ENCODE measurements at places on chromosomes 4 and X.

- no peak for DNase-seq
Observed at GRCh38 chr4:21628916-21629610, 319.5 kb downstream of the KCNIP4 start.

DNA sequence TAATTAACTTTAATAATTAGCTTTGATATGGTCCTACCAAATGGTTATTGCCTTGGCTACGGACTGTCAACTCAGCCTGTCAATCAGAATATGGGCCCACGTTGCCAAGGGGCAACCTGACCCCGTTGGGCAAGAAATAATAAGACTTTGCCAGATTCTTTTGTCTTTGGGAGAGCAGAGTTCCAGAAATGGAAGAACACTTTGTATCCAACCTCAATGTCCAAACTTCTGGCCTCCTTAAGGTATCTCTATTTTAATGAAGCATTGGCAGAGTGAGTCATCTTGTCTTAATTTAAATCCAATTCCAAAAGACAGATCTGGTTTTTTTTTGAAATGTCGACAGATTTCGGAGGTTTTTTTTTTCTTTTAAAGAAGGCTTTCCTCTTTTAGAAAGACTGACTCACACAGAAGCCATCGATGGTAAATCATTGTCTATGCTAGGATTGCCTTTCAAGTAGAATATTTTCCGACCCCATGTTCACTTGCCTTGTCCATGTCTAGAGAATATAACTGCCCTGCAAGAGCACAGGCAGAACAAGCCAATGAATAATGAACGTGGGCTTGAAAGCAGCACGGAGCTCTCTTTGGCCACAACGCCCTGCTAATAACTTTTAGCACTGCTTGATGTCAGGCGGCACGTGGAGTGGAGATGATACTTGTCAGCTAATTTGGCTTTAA lies 190.3 kb upstream of the GATB start:
- DNase-seq = no peak

DNA sequence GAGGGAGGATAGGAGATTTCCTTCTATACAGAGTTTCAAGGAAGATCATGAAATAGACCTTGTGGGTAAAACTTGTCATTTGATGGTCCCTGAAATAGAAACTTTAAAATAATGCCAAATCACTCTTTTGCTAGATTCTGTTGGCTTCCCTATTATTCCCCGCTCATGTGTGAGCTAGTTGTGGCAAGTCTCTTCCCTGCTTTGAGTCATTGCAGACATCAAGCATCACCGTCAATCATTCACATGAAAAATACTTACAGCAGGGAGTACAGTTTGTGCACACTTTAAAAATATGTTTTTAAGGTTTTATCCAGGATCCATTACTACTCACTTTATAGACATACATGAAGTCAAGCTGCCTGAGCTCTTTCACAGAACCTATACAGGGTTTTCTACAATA lies 35.2 kb upstream of the INPP4B start:
- DNase-seq = no peak

DNA sequence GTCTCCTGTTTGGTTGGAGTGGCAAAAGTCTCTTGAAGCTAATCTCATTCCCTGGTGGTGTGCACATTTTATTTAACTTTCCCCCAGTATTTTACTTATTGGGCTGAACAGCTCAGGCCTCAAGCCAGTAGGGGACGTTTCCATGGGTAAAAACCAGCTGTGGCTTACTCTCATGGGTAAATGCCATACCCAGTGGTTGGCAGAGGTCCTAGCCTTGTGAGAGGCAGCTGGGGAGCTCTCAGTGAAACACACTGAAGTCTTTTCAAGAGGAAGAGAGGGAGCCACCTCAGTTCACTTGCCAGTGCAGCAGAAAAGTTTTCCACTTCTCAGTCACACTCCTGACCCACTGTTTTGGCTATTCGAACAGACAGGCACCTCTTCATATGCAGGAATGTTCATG lies 1964.2 kb downstream of the ARAP2 start:
- no peak for DNase-seq

DNA sequence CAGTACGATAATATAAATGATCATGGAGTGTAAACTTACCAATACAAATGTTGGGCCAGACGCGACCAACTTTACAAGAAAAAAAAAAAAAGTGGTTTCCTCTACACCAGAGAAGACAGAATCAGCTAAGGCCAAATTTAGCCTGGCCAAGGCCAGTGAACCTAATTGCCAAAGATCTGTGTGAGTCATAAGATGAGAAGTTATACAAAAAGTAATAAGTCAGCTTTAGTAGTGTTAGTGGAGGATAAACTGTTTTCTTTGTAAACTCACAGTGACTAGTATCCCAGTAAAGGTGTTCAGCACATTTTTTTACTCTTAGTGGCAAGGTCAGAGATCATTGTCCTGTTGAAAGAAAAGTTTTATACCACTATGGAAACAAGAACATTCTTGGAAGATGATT lies 531.4 kb upstream of the TECRL start:
- peak; percentile 76 for DNase-seq

DNA sequence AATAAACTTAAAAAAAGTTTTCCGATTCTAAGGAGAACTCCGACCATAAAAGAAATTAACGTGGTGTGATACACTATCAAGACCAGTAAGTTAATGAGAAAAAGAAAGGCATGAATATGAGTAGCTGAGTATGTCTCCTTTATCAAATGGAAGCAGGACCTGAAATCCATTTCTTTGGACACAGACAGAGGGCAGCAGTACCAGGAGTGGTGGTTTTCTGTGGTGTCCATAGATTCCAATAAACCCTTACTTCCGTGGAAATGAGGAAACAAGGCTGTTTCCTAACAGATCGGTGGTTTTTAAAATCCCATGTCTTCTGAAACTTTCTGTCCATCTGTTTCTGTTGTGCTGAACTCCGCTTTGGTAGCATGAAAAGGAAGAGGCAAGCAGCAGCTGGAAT lies 128.5 kb upstream of the TSPAN5 start:
- peak; percentile 10 for DNase-seq

DNA sequence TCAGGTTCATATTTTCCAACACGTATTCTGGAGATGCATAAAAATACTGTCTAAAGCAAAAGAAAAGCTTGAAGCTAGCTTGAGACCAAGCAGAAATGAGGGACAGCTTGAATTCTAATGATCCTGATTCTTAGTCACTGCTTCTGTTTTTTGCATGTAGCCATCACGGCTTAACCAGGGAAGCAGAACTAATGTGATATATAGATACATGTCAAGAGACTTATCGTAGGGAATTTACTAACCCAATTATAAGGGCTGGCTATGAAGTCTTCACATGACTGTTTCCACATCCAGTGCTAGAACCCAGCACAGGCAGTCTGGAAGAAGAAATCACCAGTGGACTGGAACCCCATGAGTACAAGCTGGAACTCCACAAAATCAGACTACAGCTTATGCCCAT lies 85.2 kb upstream of the SLIT2 start:
- no peak for DNase-seq

- no peak for DNase-seq
Observed at GRCh38 chrX:27706526-27706925, 101.3 kb upstream of the MAGEB10 start.

GRCh38 chrX:108064001-108064400 lies 19.1 kb downstream of the VSIG1 start:
- DNase-seq = no peak

GRCh38 chr4:103137446-103137827 lies 37.8 kb upstream of the BDH2 start:
- peak; percentile 48 for DNase-seq

GRCh38 chr4:38161208-38162113 lies 201.3 kb downstream of the PTTG2 start:
- peak; percentile 48 for DNase-seq

- no peak for DNase-seq
Observed at GRCh38 chr4:68724426-68724825, 54.0 kb upstream of the UGT2B15 start.

DNA sequence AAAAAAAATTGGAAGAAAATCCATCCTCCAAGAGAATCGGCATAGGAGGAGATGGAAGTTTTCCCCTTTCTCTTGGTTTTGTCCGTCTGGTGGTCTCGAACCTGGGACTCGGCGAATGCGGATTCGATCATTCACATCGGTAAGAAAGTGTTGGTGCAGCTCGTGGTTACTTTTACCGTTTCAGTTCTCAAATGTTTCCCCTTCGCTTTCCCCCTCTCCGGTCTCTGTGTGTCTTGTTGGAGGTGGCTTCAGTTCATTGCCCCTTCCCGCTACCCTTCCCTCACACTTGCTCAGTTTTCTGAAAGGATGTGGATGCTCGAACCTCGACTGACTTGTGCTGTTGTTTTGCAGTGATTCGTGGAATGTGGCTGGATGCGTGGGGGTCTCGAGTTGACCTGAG lies 840 bp downstream of the GRID2 start:
- DNase-seq = no peak

- DNase-seq = no peak
Observed at GRCh38 chr4:108049406-108049805, 59.7 kb downstream of the HADH start.

GRCh38 chr4:185566972-185567371 lies 31.7 kb upstream of the PDLIM3 start:
- peak; percentile 45 for DNase-seq

DNA sequence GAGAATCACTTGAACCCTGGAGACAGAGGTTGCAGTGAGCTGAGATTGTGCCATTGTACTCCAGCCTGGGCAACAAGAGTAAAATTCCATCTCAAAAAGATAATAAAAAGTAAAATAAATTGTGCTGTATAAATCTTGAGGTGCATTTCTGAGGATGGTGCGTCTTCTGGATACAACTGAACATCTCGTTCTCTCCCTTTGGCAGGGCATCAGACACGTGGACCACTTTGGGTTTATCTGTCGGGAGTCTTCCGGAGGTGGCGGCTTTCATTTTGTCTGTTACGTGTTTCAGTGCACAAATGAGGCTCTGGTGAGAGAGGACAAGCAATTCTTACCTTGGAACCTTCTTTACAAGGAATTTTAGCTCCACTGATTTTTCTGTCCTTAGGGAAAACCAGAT lies 60.2 kb downstream of the PTTG2 start:
- DNase-seq = no peak

DNA sequence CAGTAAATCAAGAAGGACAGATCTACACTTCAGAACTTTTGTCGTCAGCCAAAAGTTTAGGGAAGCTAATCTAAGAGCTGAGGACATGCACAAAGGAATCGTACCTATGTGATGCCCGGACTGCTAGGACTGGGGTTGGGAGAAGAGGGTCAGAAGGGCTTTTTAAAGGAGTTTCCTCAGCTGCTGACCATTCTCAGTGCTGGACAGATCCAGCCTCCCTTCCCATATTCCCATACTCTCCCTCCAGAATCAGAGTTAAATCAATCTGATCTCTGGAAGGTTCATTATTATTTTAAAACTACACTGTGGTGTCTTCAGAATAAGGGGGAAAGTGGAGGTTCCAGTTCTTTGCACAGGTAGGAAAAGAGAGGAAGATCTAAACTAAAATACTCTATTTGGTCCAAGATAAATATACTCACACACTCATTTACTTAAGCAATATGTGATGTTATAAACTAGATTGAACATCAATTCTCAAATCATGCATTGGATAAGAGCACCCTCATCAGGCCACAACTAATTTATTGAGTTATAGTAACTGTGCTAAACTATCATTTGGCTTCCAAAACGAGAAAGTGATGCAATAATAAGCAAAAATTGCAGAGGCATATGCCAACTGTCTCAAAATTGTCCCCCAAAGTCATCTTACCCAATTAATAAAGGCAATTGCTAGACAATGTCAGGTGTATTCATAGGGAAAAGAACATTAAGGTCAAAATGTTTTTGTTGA lies 124.7 kb downstream of the HNRNPD start:
- DNase-seq = no peak

DNA sequence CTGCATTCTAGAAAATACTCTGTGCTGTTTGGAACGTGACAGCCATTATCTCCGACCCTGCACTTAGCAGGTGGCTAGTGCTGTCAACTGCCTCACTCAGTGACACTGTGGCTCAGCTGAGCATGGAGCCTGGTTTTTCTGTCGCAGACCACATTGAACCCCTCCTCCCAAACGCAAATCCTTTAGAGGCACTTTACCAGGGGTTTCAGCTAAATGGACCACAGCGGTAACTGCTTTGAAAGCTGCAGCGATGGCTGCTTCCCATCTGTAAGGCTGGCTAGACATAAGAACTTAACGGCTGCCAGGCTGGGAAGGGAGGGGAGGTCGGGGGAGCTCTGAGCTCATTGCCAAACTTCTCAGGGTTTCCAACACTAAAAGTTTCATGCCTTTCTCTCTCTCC lies 8.1 kb downstream of the SLC34A2 start:
- DNase-seq = no peak

GRCh38 chr4:26048378-26048882 lies 134.4 kb downstream of the SMIM20 start:
- DNase-seq = peak; percentile 82

- DNase-seq = no peak
Observed at GRCh38 chr4:87305562-87305961, 17.1 kb downstream of the HSD17B13 start.

DNA sequence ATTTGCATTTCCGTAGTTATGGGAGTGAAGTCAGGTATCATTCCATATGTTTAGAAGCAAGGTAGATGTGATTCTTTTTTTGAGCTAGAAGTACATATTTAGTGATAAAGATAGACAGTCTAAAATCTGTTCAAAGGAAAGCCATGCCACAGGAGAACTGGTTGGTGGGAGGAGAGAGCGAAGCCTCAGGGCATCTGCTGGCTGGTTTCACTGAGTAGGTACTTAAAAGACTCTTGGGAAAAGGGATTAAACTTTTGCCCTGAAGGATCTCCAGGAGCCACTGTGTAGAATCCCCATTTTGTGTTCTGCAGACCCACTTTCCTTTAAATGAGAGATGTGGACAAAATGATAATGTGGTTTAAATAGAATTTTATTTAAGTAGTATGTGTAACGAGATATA lies 89.6 kb downstream of the SHROOM2 start:
- DNase-seq = no peak

- DNase-seq = no peak
Observed at GRCh38 chrX:111447298-111447697, 35.3 kb upstream of the DCX start.

- DNase-seq = peak; percentile 36
Observed at GRCh38 chr4:11635342-11635741, 206.6 kb upstream of the HS3ST1 start.

- no peak for DNase-seq
Observed at GRCh38 chr4:16574981-16575380, 323.5 kb downstream of the LDB2 start.

DNA sequence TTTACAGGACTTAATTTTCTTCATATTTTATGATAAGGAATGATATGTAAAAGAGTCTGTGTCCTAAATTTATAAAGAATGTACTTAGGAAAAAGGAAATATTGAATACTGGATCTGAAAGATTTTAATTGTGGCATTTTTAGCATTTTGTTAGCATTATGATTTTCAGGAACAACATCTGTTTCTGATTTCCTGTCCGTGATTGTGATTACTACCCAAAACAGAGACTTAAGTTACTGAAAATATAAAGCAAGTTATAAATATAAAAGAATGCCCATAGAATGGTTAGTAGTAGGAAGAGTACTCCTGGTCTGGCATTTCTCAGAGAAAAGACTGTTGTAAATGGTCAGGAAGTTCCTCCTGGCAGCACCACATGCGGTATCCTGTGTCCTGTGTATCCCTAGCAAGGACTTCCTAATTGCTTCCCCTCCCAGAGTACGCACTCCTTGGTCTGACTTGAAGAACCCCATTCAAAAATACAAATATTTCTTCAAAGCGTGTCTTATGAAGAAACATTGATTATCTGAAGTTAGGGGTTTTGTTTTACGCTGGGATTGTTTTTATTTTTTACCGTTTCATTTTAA lies 88.9 kb downstream of the RS1 start:
- no peak for DNase-seq
